Mucosa of gallbladder (tissue), 1 donor: ENCODE measurements at places on chromosomes 3 and 15. TPM values are rescaled to one million over a fixed set of nuclear protein-coding genes. Genes with fewer than 3 reads are reported as not detected.

Gene CNTN3
- 10.8 TPM for total RNA-seq

Gene TMEM207
- not detected for total RNA-seq

Gene BSN
- total RNA-seq: 0.81 TPM

Gene C3orf70
- 20.0 TPM for total RNA-seq

Gene GPR176
- total RNA-seq: 5.4 TPM

Gene SLC35G2
- 3.4 TPM for total RNA-seq

Gene GP5
- total RNA-seq: 0.17 TPM

Gene HEMK1
- 29.3 TPM for total RNA-seq

Gene TGM4
- not detected for total RNA-seq

Gene CCDC39
- total RNA-seq: not detected

Gene P3H2
- total RNA-seq: 11.4 TPM

Gene CCRL2
- total RNA-seq: 9.1 TPM

Gene SPRED1
- 37.8 TPM for total RNA-seq

Gene PIF1
- 6.0 TPM for total RNA-seq

Gene BFSP2
- total RNA-seq: not detected

Gene KCNAB1
- total RNA-seq: 1.6 TPM

Gene SLC24A1
- total RNA-seq: 8.7 TPM

Gene ZPLD1
- total RNA-seq: 14.2 TPM

Gene KNL1
- total RNA-seq: 2.3 TPM

Gene GOLGA8T
- total RNA-seq: 0.66 TPM

Gene CCDC12
- 50.0 TPM for total RNA-seq

Gene EFCC1
- 25.1 TPM for total RNA-seq

Gene TUSC7
- not detected for total RNA-seq

Gene HIGD2B
- not detected for total RNA-seq

Gene XCR1
- 0.66 TPM for total RNA-seq

Gene CPA3
- total RNA-seq: 46.6 TPM

Gene BNIP2
- total RNA-seq: 51.1 TPM

Gene CRYGS
- total RNA-seq: 2.7 TPM

Gene NEK11
- 10.9 TPM for total RNA-seq

Gene CFAP44
- 8.8 TPM for total RNA-seq

Gene SLC25A26
- 17.1 TPM for total RNA-seq

Gene SLC51B
- total RNA-seq: 0.37 TPM

Gene CCR9
- 0.23 TPM for total RNA-seq

Gene KIF9
- total RNA-seq: 12.0 TPM

Gene SCAMP5
- total RNA-seq: 57.2 TPM

Gene MYZAP
- 8.2 TPM for total RNA-seq

Gene SPSB4
- 0.29 TPM for total RNA-seq

Gene WNT5A
- 13.7 TPM for total RNA-seq

Gene DPPA2
- total RNA-seq: not detected

Gene LIPH
- 34.0 TPM for total RNA-seq

Gene INSYN1
- 13.8 TPM for total RNA-seq

Gene CMTM8
- total RNA-seq: 6.0 TPM

Gene SPTBN5
- total RNA-seq: 7.1 TPM
